Osteocyte (in vitro differentiated cells): ENCODE measurements at places on chromosomes 5 and 9.

- DNase-seq = no peak
Observed at GRCh38 chr5:43370352-43370751, 41.8 kb downstream of the CCL28 start.

DNA sequence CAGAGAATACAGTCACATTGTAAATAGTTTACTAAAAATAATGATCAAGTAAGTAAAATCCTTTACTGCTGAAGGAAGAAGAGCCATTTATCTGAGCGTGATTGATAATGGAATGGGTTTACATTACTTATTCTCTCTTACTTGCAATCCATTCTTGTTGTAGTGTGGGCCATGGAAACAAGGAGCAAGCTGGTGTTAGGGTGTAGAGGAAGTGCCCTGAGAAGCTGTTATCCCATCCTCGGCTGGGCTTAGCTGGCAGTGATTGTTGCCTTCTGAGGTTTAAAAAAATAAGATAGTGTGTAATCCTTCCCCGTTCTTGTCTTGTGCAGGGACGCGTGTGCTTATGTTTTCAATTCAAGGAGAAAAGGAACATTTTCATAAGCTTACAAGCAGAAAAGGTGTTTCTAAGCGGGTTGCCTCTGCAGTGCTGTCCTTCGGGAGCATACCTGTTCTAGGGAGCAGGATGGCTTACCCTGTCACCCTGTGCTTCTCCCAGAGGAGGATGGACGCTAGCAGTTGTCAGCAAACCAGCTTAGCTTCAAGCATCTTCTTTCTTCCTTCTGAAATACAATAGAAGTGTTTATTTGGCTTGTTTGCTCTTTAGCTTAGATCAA is 188.3 kb downstream of the ARHGEF28 start:
- no peak for DNase-seq

- DNase-seq = no peak
Observed at GRCh38 chr5:160398806-160399205, 1.0 kb downstream of the FAM200C start.

GRCh38 chr5:132655821-132656773 is 1.9 kb upstream of the IL13 start:
- DNase-seq = peak; percentile 82

DNA sequence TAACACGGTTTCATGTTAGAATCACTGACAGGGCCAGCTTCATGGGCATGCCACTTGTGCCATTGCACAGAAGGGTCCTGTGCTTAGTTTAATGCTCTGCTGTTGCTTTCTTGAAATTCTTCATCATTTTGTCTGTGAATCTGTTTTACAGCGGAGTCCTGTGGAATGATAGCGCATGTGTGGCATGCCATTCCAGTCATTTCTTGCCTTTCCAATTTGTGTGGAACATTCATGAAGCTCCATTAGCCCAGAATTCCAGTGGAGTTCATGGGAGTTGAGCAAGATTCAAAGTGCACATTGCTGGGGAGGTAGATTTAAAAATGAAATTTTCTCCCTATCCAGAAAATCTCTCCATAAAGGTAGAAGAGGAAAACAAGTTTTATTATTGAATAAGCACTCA is 43.4 kb upstream of the NREP start:
- no peak for DNase-seq

DNA sequence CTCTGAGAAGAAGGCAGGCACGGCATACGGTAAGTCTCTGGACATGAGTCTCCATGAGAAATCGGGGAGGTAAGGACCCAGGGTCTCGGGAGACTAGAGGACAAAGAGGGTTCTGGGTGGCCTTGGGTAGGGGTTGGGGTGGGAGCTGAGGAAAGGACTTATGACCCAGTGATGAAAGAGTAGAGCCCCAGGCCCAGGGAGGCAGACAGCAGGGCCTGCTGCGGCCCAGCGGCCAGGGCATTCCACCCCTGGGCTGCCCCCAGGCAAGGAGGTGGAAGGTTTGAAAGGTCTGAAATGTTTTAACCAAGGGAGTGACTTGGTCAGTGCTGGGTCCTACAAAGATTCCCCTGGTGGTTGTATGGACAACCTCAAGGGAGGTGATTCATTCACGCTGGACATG is 89.1 kb downstream of the CRB2 start:
- no peak for DNase-seq

DNA sequence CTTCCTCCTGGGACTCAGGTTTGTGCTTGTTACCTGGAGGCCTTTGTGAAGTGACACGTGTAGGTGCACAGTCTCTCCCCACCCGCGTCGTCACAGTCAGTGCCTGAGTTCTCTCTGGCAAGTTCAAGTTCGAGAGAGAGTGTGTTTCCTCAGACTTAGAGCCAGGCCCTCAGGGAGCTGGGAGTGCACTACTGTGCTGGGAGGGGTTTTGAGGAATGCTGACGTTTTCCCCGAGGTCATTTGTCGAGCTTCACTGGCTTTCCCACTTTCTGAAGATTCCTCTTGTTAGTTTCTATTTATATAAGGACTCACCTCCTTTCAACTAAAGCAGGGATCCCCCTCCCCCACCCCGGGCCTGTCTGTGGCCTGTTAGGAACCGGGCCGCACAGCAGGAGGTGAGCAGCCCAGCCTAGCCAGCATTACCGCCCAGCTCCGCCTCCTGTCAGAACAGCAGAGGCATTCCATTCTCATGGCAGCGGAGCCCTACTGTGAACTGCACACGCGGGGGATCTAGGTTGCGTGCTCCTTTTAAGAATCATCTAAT is 209.2 kb downstream of the DIRAS2 start:
- DNase-seq = peak; percentile 91

- DNase-seq = no peak
Observed at GRCh38 chr5:163915481-163915961, 410.1 kb downstream of the MAT2B start.

GRCh38 chr5:82151662-82152061 is 126.5 kb downstream of the RPS23 start:
- no peak for DNase-seq

DNA sequence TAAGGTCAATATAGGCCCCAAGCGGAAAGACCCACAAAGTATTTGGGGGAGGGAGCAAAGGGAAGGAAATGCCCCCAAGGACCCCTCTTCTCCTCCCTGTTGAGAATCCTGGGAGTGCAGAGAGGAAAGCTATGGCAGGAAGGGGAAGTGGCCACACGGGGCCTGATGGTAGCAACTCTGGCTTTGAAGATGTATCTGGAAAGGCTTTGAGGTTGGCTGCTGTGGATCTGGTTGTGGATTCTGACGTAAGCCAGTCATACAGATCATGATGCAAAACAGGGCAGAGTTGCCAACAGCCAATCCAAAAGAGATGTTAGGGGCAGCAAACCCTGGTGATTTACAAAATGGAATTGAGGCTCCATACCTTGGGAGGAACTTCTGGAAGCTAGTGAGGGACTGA is 108.8 kb downstream of the PRKACG start:
- DNase-seq = no peak

DNA sequence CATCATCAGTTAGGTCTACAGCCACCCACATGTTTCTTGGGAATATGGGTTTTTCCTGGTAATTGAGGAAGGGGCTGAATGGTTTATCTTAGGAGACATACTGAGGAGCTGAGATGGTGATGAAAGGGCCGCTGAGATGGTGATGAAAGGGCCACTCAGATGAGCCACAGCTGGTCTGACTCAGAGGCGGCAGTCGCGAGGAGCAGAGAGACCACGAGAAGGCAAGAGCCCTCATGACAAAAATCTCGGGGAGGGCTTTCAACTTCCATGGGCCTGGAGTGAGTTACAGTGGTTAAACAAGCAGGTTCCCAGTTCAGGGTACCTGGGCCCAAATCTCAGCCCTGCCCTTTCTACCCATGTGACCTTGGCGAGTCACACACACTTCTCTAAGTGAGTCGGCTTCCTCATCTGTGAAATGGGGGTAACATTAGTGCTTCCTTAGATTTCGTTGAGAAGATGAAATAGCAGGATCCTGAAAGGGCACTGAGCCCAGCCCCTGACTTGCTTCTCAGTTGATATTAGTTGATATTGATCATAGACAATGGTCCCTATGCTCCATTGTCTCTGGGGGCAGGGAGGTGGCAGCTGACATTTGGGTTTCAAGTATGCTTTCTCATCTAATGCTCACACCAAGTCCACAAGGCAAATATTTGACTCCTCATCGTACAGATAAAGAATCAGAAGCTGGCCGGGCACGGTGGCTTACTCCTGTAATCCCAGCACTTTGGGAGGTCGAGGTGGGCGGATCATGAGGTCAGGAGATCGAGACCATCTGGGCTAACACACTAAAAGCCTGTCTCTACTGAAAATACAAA is 169.5 kb downstream of the RGS3 start:
- DNase-seq = no peak

GRCh38 chr5:39570403-39571027 is 145.7 kb upstream of the DAB2 start:
- DNase-seq = no peak

- no peak for DNase-seq
Observed at GRCh38 chr9:125432715-125433385, 171.2 kb downstream of the GAPVD1 start.

DNA sequence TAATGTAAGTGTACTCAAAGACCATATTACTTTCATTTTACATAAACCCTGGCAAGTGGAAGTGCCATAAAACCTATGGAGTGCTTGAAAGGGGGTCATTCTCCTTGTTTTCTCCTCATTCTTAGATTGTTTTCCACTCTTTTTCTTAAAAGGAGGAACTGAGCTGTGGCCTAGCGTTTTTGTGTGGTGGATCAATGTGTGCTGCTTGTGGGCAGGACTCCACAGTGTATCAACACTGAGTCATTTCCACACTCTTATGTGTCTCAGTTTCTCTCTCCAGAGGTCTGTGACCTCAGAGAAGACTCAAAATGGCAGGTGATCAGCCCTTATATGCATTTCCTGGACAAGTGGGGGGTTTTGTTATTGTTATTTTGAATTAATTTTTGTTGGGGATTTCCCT is 516.1 kb upstream of the CDH10 start:
- DNase-seq = no peak

DNA sequence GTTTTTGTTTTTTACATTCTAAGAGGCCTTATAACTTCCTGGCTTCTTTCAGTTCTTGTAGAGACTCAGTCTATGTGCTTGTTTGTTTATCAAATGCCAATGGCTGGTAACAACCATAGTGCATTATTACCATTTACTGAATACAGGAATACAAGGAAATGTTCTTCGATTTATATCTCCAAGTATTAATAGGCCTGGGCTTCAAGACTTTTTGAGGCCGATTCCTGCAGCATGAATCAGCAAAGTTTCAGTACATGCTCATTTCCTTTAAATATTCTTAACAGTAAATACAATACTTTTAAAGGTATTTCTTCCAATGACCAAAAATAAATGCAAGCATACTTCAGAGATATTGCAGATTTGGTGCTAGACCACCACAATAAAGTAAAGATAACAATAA is 535.3 kb downstream of the EFNA5 start:
- DNase-seq = no peak

DNA sequence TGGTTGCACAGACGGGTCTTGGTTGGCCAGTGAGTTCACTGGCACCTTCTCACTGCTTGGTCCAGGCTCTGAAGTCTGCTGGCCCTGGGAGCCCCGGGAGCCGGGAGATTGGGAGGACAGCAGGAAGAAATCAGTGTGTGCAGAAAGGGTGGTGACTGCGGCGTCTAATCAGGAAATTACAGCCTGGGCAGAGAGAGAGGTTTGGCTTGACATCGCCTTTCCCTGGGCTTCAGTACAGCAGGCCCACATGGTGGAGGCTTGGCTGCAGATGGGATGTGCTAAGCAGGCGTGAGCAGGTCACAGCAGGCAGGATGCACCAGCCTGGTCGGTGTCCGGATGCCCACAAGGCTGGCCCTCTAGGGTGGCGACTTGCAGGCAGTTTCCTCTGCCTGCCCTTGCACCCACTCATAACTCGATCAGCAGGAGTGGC is 17.2 kb downstream of the PITX1 start:
- no peak for DNase-seq

- no peak for DNase-seq
Observed at GRCh38 chr5:38297830-38298608, 39.7 kb downstream of the EGFLAM start.

- no peak for DNase-seq
Observed at GRCh38 chr5:107100121-107100520, 570.6 kb downstream of the EFNA5 start.

DNA sequence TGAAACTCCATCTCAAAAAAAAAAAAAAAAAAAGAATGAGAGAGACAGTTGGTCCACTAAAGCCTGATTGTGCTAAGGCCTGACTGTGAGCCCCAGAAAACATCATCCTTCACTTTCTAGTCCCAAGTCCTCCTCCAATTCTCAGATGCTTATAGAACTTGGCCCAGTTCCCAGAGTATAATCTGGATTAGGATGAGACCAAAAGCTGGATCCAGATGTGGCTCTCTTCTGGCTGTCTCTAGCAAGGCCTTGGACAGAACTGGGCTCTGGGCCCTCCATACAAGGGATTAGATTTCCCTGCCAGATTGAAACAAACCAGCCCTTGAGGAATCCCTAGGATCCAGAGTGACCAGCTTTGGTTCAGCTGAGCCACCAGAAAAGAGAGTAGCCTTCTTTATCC is 98.4 kb upstream of the ZNF366 start:
- DNase-seq = no peak

DNA sequence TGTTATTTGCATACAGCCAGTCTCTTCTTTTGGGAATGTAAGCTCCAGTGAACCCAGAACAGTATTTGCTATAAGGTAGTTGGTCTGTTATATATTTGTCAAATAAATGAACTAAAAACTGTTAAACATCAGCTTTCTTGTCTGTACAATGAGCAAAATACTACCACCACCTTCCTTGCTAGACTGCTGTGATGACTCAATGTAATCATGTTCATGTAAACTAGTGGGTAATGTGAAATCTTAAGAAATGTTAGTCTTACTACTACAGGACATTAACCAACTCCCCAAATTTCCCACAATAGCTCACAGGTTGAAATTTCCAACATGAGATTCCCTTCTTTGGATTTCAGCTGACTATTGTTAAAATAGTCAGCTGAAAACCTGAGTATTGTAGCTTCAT is 176.1 kb downstream of the TRPM3 start:
- no peak for DNase-seq

DNA sequence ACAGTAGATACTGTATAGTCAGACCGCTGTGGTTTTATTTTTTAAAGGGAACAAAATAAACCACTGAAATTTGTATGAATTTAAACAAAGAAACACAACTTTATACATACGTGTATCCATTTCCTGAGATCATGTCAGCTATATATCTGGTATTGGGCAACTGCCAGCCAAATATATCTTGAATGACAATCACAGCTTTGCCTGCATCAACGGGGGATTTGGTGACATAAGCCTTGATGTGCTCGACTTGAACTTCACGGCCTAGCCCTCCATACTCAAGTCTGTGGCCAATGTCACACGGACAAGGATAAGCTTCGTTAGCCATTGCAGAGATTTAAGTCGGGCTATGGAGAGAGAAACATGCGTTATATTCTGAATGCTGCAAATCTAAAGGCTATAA is 17.3 kb downstream of the CMBL start:
- DNase-seq = no peak

- no peak for DNase-seq
Observed at GRCh38 chr5:59143926-59144333, 561.1 kb downstream of the RAB3C start.
